ENCODE measurements at places on chromosomes 7 and 10. TPM values are rescaled to one million over a fixed set of nuclear protein-coding genes. Genes with fewer than 3 reads are reported as not detected.

GRCh38 chr7:22781230-22781711 is 41.4 kb downstream of the TOMM7 start:
- peak; percentile 55 for DNase-seq

- DNase-seq, result no peak
These were observed 42.3 kb upstream of the PNLIPRP3 start for GRCh38 chr10:116385311-116385710.

DNA sequence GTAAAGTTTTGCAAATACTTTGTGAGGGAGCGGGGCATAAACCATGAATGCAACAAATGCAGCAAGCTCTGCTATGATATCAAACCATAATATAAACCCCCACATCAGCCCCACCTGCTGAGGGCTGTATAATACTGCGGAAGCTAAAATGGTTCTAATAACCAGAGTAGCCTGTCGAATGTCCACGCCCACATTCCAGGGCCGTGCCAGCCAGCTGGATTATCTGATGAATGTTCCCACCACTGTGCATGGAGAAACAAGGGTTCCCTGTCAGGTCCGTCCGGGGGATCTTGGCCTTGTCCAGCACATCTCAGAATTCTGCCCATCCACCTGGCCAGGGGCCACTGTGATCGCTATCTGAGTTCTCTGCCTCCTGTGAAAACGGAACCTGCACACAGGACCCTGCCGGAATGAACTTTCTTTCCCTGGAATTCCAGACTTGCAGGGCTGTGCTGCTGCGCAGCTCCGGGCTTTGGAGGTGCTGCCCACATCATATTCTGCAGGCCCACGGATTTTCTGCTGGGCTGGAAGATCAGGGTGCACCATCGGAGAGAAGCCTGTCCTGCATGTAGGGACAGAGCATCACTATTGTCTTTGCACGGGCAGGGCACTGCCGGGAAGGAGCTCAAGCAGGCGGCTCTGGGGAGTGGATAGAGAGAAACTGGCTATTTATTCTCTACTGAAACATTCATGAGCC is 77.0 kb upstream of the GNA12 start:
- no peak for DNase-seq

GRCh38 chr10:33900596-33900995 is 566.1 kb upstream of the NRP1 start:
- no peak for DNase-seq

DNA sequence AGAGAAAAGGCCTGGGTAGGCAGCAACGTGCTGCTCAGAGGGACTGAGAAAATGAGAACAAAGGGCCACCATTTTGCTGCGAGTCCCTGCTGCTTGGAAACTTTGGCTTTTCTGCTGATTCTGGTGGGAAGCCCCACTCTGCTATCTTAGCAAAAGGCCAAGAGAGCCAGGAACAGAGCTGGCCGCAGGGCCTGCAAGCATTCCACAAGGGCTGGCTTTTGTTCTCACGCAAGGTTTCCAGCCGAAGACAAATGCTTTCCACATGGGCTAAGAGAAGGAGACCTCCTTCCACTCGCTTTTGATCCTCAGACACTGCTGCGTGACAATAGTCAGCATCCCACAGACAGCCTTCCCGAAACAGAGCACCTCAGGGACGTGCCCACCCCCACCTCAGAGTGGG is 163.1 kb downstream of the ARHGAP12 start:
- no peak for DNase-seq

GRCh38 chr7:15104411-15105092 is 202.0 kb upstream of the DGKB start:
- no peak for DNase-seq

DNA sequence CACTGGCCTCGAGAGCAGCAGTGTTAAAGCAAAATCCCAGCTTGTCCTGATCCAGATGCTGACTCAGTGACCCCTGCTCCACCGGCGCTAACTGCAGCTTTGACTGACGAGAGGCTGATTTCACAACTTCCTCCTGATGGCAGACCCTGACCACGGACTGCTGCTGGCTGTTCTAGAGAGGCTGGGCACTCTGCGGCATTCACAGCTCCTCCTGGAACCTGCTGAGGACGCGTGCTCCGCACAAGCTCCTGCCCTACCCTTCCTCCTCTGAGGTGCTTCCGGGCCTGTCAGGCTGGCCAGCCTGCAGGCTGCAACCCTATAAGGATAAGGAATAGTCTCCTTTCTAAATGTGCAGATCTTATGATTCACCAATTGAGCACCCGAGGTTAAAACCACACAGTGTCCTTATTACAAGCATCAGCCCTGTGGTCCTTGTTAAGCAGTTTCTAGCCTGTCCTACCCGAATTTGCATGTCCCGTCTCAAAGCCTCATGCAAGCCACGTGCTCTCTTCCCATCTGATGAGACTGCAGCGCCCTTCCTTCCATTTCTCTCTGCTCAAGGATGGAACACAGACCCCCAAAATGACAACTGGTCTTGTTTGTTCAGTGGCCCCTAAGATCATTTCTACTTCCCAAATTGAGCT is 35.5 kb upstream of the NCAPG2 start:
- peak; percentile 69 for DNase-seq

- DNase-seq, result no peak
These were observed 5.8 kb downstream of the RASGEF1A start for GRCh38 chr10:43260911-43261577.

- no peak for DNase-seq
These were observed 153.1 kb downstream of the ZNF365 start for GRCh38 chr10:62527019-62527827.

DNA sequence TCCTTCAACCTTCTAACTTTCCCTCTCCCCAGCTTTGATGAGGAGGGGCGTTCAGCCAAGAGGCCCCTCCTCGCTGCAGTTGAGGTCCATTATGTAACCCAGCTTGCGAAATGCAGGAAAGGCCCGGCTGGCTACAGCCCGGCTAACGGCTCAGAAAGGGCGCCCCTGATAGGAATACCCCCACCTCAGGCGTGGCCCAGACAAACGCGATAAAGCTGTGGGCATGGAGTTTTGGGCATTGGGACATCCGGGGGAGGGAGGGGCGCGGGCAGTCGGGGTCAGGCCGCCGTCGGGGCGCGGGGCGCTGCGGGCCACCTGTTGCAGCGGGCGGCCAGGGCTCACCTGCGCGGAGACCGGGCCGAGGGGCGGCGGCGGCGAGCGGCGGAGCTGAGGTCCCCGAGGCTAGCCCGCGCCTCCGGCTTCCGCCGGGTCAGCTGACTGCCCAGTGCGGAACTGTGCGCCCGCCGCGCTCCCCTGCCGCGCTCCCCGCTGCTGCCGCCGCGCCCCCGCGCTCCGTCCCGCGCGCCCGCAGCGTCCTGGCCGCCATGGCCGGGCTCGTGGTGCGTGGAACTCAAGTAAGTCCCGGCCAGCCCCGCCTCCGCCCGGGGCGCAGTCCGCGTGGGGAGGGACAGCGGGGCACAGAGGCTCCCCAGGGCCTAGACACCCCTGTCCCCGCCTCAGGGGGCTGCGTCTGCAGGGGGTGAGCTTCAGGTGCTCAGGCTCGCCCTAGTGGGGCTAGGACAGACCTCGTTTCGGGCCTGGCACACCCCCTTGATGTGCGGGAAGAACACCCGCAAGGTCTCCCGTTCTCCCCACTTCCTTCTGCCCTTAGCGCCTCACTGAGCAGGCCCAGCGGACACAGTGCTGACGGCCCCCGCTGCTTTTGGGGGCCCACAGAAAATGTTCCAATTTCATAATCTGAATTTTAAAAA is at the start of gene LRMDA:
TSS of gene LRMDA (plus strand) at position 445 of the 932 bp plus-strand sequence.
- DNase-seq, result no peak

GRCh38 chr7:122073635-122074034 is 70.4 kb downstream of the AASS start:
- DNase-seq, result no peak

- DNase-seq, result no peak
These were observed 10.7 kb downstream of the AMZ1 start for GRCh38 chr7:2698581-2699288.

DNA sequence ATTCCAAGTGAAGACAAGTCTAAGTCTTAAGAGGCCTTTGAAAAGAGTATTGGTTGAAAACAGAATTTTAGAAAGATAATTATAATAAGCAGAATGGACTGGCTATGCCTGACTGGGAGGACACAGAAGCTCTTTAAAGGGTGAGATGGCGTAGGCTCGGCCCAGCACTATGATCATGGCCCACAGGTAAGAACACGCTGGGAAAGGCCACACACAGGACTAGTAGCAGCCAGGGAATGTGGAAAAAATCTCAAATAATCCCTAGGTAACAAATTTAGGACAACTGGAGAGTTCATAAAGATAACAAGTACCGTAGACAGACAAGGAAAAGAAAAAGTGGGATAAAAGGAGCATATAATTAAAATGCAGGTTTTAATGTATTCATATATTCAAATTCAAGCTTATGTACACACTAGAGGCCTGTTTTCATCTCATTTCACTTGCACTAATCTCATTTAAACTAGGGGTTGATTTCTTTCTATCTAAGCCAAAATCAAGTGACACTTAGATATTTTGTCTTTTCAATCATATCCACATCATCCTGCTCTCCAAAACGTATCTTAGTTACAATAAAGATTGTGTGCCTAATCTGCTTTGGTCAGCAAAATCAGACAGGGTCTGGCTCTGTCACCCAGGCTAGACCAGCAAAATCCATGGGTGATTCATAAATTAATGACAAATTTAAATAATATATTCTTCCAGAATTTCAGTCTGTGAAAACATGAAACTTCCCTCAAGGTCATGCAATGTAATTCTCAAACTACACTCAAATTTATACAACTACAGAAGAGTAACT is 53.0 kb downstream of the EZH2 start:
- no peak for DNase-seq

DNA sequence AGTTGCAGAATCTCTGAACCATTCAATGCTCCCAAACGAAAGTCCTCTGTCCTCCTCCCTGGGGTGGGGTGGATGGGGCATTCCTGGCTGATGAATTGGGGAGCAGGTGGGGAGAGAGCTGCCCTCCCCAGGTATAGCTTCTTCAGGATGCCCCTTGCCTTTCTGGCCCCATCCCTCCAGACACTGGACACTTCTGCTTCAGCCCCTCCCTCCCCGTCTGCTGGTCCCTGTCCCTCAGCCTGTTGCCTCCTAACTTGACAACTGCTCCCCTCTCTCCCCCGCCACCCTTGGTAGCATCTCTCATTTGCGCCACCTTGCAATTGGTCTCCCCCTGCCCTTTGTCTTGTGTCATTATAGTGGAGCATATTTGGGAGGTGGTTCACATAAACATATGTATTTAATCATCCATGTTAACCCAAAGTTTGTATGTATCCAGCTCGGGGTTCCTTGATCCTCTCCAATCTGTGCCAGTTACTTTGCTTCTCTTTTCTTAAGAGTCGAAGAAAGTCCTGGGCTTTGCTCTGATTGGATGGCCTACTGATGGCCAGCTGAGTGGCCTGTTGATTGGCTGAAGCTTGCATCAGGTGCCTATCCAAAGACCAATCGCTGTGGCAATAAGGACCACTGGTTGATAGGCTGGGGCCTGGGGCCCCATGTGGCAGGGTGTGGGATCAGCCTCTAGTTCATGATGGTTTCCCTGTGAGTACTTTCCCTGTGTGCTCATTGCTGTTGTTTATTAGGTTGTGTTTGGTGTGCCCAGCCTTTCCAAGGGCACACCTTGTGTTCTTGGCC is 4.0 kb upstream of the GCK start:
- no peak for DNase-seq

DNA sequence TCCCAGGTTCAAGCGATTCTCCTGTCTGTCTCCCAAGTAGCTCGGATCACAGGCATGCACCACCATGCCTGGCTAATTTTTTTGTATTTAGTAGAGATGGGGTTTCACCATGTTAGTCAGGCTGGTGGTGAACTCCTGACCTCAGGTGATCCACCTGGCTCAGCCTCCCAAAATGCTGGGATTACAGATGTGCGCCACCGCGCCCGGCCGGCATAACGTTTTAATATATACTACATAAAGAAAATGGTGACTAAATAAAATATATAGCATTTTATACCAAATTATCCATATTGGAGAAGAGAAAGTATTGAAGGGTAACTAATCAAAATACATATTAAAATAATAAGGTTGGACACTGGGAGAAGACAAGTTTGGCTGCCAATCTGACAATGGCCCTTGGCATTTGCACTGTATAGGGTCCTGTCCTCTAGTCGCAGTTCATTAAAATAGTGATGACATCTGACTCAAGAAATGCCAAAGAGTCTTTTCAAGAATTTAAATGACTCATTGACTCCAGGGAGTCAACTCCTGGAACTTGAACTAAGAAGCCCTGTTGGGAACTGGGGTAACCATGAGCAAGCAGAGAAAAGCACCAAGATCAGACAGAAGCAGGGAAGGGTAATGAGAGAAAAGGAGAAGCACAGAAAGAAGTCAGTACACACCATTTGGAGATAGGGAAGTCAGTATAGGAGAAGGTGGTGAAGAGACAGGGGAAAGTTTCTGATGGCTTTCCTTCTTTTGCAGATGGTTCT is 91.1 kb downstream of the CH25H start:
- peak; percentile 86 for DNase-seq

DNA sequence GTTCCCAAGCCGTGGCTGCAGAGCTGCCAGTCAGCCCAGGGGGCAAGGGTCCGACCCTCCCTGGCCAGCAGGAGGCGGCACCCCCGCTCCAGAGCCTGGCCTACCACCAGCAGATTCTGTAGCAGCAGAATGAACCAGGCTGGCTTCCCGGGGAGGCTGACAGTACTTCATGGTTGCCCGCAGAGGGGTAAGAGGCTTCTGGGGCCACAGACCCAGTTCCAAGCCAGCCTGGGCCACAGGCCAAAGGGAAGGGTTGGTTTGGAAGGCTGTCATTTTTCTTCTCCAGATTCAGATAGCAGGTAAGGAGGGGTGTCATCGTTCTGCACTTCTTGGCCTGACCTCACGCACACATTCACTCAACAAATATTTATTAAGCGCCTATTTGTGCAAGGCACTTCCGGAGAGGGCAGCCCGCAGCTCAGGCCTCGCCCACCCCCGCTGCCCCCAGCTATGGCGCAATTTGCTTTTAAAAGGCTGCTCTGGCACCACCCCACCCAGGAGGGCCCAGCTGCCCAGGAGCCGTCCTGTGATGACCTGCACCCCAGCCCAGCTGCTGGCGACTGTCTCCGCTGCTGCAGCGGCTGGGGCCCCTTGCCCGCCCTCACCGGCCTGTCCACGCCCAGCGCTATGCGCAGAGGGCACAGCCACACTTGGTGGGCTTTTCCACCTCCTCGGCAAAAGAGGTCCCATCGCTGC is 168.5 kb downstream of the LCOR start:
- peak; percentile 25 for DNase-seq

DNA sequence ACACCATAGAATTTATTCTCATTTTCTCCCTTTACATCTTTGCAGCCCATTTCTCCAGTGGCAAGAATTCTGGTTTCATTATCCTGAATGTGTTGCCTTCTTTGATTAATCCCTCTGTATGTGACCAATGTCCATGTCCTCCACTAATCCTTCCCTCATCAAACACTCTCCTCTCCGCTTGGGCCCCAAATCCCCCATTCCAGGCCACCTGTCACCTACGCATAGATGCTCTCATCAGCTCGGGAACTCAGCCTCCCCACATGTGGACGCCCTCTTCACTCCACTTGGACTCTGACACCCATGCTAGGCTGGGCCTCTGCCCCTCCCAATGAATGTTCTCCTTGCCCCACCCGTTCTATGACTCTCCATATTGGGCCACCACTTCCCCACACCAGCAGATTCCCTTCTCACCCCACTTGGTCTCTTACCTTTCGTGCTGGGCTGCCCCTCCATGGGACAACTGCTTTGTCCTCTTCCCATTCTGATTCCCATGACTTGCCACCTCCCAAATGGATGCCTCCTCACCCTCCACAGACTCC is 18.7 kb upstream of the RBM20 start:
- DNase-seq, result no peak

ATP6V0A4 gene
- not detected for total RNA-seq

HTR5A gene
- not detected for total RNA-seq

FHIP2A gene
- 6.8 TPM for total RNA-seq

MYL10 gene
- total RNA-seq, result not detected

SEMA3C gene
- total RNA-seq, result 178 TPM

LRRN3 gene
- not detected for total RNA-seq

HGF gene
- under 0.01 TPM for total RNA-seq

AGAP5 gene
- total RNA-seq, result 3.7 TPM

TAS2R5 gene
- total RNA-seq, result 3.9 TPM

LRIT1 gene
- total RNA-seq, result not detected

Data from bronchial epithelial cell (primary cell).